ENCODE measurements at places on chromosomes 5 and 9.

- no peak for DNase-seq
These were observed 388.0 kb upstream of the ZNF608 start for GRCh38 chr5:125134216-125135081.

DNA sequence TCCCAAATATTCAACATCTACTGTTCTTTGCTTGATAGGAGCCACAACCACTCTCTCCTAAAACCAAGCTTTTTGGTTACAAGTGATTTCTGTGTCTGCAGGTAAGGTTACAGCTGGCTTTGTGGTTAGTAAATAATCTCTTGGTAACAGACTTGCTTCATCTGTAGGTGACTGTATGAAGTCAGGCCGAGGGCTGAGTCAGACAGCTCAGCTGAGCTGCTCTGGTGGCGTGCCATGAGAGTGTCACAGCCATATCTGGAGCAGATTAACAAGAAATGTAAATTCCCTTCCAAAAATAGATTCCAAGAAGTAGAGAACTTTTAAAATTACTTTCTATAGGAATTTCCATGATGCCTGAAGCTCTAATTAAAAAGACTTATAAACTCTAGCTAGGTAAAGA is 23.7 kb upstream of the TAS2R1 start:
- no peak for DNase-seq

DNA sequence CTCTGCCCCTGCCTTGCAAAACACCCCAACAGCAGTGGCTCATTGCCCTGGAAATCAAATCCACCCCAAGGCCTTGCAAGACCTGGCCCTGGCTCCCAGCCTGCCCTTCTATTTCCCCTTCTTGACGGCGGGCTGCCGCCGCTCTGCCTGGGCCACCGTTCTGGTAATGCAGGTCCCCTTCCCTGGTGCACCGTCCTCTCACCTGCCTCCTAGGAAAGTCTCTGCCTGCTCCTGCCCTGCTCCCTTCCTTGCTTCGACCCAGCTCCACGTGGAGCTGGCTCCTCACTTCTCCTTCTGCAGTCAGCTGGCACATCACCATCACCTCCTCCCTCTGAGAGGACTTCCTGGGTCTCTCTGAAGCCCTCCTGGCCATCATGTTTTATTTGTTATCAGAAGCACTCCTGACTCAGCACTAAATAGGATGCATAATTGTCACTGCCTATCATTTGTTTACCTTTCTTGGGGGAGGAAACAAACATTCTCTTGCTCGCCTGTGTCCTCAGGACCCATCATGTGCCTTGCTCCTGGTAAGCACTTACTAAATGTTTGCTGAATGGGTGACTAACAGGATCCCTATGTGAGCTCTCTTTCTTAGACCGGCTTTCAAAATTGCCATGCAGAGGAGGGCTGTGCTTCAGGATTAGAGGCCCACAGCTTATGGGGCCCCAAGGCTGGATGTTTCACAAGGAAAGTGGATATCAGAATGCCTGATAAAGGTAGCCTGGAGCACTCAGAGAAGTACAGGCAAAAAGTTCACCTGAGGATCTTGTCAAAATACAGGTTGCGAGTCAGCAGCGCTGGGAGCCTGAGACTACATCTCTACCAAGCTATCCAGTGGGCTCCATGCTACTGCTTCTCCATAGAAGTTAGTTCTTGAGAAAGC is 19.6 kb upstream of the C5orf47 start:
- no peak for DNase-seq

DNA sequence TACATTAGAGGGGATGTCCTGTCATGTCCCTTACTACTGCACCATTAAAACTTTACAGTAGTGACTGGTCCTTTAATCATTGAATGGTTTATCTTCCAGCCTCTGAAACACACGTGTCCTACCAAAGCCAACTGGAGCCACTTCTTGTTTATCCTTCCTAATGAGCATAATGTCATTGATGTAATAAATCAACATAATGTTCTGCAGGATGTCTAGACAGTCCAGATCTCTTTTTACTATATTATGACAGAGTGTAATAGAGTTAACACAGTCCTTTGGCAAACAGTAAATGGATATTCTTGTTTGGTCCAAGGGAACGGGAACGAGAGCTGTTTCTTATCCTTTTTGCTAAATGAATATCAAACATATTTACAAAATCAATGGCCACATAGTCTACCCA is 88.1 kb upstream of the PTPRD start:
- DNase-seq: no peak

DNA sequence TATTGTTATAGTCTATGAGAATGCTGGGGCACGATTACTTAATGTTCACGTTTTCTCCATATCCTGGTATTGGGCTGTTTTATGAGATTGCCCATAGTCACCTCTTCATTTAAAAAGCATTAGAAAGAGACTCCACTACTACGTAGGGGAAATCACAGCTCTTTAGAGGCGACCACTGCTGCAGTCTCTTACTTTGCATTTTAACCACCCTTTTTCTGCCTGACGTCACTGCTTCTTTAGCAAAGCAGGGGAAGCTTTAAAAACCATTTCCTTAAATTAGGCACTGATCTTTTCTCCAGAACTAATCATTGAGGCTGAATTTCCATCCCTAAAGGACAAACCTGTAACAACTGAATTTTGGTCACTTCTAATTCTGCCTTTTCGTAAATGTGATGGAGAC is 38.9 kb downstream of the ZNF608 start:
- no peak for DNase-seq

DNA sequence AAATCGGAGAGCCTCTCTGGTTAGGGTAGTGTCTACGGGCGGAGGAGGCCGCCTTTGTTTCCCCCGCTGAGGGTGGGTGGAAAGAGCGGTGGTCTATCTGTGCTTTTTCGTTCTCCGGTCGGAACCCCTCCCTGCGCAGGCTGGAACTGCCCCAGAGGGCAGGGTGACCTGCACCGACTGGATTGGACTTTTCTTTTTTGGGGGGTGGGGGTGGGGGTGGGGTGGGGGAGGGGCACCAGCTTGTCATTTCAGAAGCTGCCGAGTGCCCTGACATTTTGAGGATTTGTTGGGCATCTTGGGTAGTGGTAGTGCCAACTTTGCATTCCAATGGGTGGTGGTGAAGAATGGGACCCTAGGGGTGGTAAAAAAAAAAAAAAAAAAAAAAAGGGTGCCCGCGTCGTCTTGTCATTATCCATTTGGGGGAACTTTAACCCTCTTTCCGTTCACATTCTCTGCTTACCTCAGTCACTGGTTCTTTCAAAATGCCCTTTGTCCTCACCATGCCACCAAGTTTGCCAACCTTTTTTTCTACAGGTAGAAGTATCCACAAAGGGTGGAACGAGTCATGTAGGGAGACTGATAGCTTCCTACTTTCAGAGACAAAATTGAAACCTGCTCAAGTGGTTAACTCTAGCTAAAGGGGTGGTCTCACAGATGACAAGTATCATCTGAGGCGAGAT is 1.3 kb downstream of the UBE2R2 start:
- DNase-seq: no peak

DNA sequence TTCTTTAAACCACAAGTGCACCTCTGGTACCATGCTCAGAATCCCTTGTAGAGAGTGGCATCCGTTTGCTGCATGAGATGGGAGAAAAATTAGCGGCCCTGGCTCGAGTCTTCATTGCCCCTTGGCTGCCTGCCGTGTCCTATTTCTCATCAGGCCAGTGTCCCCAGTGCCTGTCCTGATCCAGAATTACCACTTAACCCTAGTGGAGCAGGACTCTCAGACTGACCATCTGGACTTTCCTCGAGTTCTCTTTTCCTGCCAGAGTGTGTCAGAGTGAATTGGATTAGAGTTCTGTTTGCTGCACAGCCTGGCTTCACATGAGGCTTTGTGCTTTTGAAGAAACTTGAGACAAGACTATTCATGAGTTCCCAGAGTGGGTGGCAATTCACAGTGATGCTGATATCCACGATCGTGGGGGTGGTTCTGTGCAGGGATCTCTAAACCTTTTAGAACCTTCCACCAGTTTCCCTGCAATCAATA is 92.6 kb downstream of the C9orf152 start:
- DNase-seq: no peak

Data from activated T-helper 1 cell treated with Interleukin-2 at 50 U/mL for 16 hours (primary cell).